ENCODE measurements at places on chromosomes 6 and 20.

DNA sequence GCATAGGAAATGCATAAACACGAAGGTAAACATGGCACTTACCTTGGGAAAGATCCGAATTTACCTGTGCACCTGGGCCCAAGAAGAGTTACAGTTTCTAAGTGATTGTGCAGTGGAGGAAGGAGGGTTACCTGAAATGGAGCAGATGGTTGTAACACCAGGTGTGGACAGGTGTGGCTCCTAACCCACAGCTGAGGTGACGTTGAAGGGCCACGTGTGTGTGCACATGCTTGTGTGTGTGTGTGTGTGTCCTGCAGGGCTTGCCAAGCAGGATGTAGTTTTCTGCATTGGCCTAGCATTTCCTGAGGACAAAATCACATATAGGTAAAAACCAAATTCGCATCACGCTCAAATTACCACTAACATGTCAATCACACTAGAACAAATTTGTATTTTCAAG is 240.8 kb downstream of the ANKRD60 start:
- DNase-seq = no peak

GRCh38 chr6:111176038-111176759 is 88.9 kb downstream of the SLC16A10 start:
- DNase-seq = no peak

- DNase-seq = peak; percentile 83
Observed at GRCh38 chr6:37171970-37172812, 2.2 kb downstream of the PIM1 start.

GRCh38 chr6:99780556-99780885 is 173.9 kb downstream of the PRDM13 start:
- no peak for DNase-seq

DNA sequence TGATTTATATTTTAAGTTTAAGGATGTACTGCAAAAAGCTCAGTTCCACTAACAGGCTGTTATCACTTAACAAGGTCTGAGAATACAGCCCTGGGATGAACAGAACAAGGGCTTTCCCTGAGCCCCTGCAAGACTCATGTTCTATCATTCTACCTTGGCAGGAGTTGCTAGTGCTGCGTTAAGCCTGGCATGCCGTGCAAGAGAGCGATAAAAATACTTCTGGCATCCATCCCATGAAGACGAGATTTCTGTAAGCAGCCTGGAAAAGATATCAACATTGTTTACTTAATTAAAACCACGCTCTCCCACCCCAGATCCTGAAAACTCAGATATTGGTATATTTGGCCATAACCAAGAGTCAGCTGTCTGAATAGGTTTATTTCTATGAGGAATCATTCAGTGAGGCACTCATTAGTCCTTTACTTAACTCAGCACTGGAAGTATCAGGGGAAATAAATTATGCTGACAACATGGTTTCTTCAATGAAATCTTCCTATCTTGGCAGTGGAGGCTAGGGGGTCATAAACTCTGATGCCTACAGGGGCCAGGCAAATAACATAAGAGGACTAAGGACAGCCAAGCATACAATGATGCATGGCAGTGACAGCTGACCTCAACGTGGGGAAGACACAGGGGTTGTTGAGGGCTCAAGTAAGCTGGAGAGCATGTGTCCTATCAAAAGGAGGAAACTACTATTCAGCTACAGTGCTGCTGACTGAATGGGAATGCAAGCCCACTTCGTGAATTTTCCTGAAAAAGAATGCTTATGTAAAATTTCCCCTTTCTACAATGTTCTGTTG is 37.6 kb upstream of the LYRM2 start:
- no peak for DNase-seq

- no peak for DNase-seq
Observed at GRCh38 chr6:14500809-14501208, 383.2 kb downstream of the CD83 start.

- DNase-seq = no peak
Observed at GRCh38 chr6:54291146-54291545, 17.1 kb upstream of the TINAG start.

- no peak for DNase-seq
Observed at GRCh38 chr6:113361014-113361645, 496.0 kb upstream of the MARCKS start.

GRCh38 chr20:50283922-50284810 is 93.5 kb downstream of the CEBPB start:
- no peak for DNase-seq

GRCh38 chr6:14328163-14328562 is 210.6 kb downstream of the CD83 start:
- DNase-seq = no peak

DNA sequence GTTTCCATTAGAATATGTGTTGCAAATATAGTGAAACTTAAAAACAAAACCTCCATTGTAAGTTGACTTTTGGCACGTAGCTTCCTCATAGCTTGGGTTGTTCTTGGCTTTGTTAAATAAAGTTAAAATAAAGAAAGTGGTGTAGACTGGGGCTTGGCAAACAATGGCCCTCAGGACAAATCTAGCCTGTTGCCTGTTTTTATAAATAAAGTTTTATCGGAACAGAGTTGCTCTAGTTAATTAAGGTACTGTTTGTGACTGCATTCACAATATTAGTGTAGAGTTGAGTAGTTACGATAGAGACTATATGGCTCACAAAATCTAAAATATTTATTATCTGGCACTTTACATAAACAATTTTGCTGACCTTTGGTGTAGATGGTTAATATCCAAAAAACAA is 168.8 kb downstream of the CDKAL1 start:
- DNase-seq = no peak

GRCh38 chr6:169960886-169961611 is 209.6 kb downstream of the ERMARD start:
- DNase-seq = no peak

- no peak for DNase-seq
Observed at GRCh38 chr20:843912-844311, 10.4 kb downstream of the FAM110A start.

DNA sequence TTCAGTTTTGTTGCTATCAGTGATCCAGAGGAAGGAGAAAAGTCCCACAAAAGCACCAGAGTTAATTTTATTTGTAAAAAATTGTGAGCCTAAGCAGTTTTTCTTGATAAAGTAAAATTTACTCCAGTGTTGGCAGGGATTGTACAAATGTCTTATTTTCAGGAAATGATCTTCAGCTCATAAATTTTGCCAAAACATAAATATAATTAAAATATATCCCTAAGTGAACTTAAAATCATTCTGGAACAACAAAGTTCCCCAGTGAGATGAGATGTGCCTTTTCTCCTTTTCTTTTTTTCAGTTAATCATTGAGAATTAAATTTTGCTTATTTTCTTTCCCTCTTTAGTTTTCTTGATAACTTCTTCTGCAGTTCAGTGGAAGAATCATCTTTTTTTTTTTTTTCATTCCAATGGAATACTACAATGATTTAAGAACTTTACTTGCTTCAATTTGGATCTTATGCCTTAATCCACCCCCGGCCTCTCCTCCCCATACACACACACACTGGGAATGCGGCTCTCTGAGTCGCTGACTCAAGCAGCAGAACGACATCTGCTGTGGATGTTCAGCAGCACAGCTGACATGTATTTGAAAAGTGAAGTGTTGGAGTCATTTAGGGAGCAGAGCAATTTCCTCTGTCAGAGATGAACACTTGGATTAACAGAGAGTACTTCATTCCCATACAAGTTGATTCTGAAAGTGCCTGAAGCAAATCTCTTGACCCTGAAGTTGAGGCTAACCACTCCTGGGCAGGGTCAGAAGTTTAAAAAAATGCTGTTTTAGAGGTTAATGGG is 27.7 kb upstream of the LAMA4 start:
- no peak for DNase-seq

GRCh38 chr20:22475662-22476061 is 108.7 kb downstream of the FOXA2 start:
- DNase-seq = no peak

DNA sequence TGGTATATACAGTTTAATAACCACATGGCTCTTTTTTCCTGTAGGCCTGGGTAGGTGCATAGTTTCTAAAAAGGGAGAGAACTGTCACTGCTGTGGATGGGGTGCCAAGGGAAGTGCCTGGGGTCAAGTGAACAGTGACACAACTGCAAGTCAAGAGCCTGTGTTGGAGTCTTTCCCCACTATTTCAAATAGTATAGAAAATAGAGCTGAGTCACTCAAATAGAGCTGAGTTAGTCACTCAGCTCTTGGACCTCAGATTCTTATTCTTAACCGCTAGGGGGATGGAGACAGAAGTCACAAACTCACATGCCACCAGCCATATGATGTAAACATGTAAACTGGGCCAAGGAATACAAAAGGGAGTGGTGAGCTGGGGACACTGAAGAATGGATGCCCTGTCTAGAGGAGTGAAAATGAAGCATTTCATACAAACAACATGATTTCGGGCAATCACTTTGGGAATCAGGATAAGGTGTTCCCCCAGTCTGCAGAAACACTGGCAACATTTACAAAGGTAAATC is 2.1 kb downstream of the NQO2 start:
- no peak for DNase-seq

DNA sequence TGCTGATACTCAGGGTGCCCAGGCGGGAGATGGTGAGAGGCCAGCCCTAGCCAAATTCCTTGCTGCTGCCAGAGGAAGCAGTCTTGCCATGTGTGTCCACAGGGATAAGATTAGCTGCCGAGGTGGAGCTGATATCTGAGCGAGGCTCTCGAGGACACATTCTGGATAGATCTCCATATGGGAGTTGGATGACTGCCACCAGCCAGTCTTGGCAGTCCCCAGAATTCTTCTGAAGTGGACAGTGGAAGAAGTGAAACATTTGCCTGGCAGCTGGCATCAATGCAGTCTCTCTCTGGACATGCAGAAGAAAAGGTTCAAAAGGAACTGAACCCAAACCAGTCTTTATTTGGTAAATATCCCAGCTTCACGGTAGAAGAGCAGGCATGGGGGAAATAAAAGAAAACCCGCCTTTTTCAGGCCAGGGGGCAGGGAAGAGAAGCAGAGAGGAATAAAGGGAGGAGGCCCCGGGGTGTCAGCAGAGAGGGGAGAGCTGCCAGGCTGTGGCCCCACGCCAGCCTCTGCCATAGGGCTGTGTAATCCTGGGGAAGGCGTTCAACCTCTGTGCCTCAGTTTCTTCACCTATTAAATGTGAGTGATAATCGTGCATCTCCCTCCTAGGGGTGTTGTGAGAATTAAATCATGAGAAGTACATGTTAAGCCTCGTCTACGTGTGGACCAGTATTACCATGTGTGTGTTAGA is 3.7 kb upstream of the FUCA2 start:
- no peak for DNase-seq

- DNase-seq = no peak
Observed at GRCh38 chr6:6790891-6791290, 202.4 kb downstream of the LY86 start.

DNA sequence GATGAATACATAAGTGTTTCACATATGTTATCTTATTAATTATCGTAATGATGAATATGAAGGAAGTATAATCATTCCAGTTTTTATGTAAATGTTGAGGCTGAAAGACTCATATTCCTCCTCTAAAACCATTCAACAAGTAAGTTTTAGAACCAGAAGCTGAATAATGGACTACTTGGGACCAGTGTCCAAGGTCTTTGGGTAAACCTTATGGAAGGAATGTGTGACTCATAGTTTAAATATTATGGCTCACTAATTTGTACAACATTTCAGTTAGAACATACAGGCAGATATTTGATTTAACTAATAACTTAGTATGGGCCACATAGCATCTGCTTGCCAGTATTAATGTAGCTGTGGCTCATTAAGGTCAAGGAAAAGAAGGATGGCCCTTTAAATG is 209.6 kb downstream of the TFAP2B start:
- no peak for DNase-seq

DNA sequence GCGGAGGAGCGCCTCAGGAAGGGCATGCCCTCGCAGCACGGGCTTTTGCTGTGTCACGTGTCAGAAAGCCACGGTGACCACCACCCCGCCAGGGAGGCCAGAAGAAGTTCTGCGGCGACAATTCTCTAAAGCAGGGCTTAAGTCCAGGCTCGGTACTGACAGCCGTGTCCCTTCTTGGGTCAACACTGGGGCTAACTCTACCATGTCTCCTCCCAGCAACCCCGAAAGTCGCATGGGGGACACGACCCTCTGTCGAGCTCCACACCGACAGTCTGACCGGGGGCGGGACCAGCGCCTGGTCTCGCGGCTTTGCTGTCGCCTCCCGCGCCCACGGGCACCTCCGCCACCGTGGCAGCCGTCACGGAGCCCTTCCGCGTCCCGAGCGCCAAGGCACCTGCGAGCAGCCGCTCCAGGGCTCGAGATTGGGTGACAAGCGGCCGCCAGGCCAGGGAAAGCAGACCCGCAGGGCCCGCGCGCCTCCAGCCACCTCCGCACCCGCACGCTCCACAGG is 534 bp downstream of the NANP start:
- peak; percentile 5 for DNase-seq

DNA sequence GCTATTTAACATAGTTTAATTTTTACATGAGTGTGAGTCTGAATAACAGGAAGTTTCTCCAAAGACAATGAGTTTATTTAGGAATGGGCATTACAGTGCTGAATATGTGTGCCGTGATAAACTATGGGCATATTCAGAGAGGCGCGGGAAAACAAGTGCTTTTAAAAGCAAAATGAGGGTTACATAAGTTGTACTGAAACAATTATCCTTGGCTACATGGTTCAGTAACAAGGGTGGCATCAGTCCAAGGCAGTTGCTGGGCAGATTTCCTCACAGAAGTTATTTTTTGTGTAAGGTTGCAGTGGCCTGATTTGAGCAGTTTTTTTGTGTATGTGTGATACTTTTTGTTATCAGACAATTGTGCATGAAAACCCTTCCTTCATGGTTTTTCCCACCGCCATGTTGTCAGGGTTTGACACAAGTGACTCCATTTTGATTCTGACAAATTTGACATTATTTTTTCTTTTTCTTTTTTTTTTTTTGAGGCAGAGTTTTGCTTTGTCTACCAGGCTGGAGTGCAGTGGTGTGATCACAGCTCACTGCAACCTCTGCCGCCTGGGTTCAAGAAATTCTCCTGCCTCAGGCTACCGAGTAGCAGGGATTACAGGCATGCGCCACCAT is 22.3 kb upstream of the PXDC1 start:
- no peak for DNase-seq

DNA sequence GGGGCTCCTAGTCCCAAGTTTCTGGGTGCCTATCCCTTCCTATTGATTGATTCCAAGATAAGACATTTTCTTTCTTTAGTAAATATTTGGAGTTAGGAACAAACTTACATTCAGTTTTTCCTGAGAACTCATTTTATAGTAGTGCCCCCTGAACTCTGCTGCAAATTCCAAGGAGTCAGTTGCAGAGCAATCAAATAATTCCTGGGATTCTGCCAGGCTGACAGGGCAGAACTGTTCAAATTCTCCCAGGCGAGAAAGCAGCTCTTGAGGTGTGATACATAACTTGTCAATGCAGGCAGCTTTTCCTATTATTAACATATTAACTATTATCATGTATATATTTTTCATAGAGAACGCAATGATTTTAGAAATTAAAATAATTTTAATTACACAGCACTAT is 15.9 kb upstream of the ZBTB24 start:
- no peak for DNase-seq
